ENCODE measurements at places on chromosomes 6 and 20.

DNA sequence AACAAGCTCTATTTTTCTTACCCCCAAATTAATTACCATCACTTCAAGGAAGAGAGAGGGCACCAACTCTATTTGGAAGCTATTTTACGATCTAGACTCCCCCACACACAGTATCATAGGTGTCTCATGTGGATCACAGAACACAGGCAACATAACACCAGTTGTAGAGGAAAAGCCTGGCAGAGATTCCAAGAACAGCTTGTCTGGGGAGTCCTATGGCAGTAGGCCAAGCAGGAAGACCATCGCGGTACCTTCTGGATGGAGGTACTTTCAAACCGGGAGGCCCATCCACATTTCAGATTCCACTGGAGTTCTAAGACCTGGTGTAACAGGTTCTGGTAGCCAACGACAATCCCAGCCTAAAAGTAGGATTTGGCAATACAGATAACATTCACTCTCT is 37.6 kb upstream of the SPDEF start:
- no peak for DNase-seq

DNA sequence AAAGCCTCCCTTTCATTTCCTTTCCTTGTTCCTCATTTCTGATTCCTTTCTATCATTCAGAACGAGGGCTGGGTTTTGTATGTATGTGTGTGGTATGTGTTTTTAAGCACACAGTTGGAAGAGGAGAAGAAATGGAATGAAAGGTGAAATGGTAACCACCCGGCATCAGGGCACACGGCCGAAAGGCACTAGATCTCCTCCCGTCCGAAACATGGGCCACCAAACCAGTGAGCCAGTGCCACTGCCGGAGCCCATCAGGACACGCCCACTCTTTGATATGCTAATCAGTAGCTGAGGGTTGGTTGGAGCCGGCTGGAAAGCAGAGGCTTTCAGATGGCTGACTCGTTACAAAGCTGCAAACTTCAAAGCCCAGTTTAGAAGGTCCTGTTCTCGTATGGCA is 228.6 kb upstream of the JARID2 start:
- no peak for DNase-seq

- no peak for DNase-seq
Observed at GRCh38 chr6:118187568-118188164, 280.6 kb downstream of the SLC35F1 start.

DNA sequence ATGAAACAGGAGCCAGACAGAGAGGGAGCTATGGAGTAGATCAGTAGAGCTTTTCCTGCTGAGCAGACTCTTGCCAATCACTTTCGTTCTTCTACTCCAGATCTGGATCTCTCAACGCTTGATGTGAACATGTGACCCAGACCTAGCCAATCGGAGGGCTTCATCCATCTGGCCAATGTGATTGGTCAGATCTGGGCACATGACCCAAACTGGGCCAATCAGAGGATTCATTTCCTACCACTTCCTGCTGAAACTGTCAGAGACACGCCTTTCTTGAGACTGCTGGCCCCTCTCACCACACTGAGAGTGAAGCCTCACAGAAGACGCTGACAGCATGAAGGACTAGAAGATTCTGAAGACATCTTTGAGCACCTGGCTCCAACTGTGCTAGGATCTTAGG is 44.2 kb upstream of the ZMYND8 start:
- no peak for DNase-seq

GRCh38 chr6:106397431-106397830 is 36.9 kb downstream of the CRYBG1 start:
- no peak for DNase-seq

- no peak for DNase-seq
Observed at GRCh38 chr6:35141007-35141655, at the start of gene TCP11. TSS of gene TCP11 (minus strand) at chr6:35141339. CDS start at chr6:35140870, 469 bp downstream.

- no peak for DNase-seq
Observed at GRCh38 chr6:26295691-26296555, 69.1 kb upstream of the BTN3A2 start.

DNA sequence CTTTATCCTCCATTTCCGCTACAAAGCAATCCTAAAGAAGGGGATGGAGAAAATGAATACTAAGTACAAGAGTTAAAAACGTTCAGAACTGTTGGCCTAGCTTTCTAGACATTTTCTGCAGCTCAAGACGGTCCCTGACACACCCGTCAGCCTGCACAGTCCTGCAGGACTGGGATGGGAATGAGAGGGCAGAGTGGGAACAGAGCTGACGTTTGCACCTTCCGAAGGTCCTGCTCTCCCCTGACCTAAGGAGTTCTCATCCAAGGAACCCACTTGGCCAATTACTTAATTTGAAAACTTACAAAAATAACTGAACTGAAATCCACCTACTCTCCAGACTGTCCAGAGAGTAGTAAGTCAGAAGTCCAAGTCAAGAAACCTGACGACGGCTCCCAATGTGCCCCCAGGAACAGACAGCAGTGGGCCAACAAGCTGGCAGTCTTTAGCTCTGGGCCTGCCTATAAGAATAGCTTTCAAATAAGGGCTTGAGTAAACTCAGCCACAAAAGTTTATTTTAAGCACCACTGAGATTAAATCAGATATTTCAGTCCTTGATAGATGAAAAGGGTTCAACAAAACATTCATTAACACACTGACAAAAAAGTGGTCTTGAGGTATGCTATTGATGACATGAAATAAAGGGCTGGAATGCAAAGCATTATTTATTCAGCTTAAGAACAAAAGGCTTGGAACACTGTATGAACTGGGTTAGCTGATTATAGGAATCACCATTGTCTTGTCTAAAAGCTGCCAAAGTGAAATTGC is 76.8 kb downstream of the CNKSR3 start:
- DNase-seq, result no peak

- no peak for DNase-seq
Observed at GRCh38 chr6:2249126-2249525, 3.7 kb upstream of the GMDS start.

DNA sequence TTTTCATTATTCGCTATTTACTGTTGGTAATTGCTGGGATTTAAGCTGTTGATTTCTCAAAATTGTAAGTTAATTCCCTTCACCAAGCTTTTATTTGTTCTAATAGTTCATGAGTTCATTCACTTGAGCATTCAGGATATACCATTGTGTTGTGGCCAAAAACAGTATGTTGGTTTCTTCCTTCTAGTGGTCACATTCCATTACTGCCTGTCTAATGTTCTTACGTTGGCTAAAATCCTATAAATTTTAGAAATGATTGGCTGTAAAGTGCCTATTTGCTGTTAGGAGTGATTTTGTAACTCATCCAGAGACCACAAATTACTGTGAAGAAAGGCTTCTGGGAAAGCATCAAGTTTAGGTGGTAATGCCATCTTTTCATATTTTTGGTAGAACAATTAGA is 76.3 kb downstream of the FARS2 start:
- DNase-seq, result no peak

GRCh38 chr6:2839982-2840748 is 1.5 kb downstream of the SERPINB1 start:
- no peak for DNase-seq

DNA sequence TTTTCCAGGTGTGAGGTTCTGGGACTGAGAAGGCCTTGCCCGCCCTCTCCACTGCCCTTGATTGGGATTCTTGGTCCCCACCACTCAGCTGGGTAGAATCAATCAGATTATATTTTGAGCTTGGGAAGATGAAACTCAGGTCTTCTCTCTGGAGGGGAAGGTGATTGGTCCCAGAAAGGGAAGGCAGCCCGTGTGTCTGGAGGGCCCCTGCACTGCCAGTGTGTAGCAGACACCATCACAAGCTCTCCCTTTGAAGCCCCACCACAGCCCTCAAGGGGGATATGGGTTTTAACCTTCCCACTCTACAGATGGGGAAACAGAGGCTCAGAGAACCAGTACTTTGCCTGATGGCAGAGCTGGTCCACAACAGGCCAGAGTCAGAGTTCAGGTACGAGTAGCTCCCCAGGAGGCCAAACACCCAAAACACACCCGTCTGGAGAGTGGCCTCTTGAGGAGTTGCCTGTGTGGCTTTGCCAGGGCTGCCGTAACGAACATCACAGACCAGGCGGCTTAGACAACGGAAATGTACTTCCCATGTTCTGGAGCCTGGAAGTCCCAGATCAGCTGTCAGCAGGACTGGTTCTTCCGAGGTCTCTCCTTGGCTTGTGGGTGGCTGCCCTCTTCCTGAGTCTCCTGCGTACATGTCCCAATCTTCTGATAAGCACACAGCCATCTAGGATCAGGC is 205.6 kb downstream of the SYNDIG1 start:
- DNase-seq, result no peak

- DNase-seq, result no peak
Observed at GRCh38 chr6:96913621-96914020, 10.9 kb upstream of the KLHL32 start.

DNA sequence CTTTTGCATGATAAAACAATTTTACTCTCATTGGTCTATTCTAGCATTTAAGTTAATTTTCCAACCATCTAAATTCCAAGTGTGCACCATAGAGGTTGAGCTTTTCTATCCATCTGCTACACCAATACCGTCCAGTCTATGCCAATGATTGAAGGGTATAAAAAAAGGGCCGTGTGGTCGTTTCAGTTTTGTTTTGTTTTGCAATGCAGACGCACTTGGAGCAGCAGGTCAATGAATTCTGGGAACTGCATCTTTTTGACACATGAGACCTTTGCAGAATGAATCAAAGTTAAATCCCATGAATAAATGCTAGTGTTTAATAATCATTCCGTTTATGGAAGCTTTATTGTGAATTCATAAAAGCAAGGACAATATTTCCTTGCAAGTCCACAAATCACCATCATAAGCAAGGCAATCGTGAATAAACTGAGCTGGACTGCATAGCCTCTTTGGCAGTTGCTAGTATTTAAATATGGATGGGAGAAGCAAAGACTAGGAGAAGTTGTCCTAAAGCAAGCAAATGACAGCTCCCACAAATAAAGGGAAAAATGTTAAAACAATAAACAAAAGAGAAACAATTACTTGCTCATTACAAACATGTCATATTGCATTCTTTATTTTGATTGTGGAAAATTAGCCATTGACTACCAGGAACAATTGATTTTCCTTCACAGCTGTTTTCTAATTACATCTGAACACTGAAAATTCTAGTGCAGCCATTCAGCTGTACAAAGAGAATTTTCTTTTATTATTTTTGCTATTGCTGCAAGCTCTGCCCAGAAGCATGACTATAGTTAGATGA is 649.7 kb upstream of the GJE1 start:
- no peak for DNase-seq

DNA sequence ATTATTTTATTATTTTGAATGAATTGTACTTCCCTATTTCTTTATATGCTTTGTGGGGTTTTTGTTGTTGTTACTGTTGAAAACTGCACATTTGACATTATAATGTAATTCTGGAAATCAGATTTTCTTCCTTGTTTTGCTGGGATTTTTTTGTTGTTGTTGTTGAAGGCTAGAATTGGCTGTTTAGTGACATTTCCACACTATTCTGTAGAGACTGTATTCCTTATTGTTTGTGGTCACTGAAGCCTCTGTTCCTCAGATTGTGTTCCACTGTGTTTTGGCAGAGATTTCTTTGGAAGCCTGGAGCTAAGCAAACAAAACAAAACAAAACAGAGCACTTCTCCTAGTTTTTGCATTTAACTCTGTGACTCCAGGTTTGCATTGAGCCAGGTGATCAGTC is 52.9 kb downstream of the CDYL start:
- DNase-seq, result no peak

DNA sequence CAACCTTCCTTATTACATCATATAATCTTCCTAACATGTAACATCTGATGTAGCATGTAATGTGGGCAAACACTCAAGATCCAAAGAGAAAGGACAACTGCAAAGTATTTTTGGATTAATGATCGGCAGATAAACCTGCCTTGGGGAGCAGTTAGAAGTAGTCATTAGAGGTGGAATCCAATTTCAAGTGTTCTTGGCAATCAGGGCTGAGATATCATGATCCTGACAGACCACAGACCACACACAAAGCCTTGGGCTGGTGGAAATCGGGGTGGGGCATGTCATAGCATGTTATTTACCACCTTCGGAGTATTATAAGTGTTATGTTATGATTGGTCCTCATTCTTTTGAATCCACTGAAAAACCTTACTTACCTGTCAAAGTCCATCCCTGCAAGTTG is 16.3 kb downstream of the NCOA5 start:
- no peak for DNase-seq

DNA sequence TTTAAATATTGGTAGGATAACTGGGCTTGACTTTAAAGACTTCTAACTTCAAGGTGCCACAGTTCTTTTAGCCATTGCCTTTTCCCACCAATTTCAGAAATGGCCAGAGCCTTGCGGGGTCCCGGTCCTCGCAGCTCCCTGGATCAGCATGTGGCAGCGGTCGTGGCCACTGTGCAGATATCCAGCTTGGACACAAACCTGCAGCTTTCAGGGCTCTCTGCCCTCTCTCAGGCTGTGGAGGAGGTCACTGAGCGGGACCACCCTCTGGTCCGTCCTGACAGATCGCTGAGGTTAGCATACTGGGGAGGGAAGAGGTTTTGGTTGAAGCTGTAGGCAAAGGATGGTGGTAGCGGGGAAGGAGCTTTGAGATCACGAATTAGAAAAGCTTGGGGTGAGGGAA is 6.4 kb downstream of the CUL9 start:
- no peak for DNase-seq

GRCh38 chr6:108565091-108565766 is 4.5 kb downstream of the FOXO3 start:
- DNase-seq, result no peak

GRCh38 chr6:142721215-142721920 is 223.6 kb downstream of the HIVEP2 start:
- no peak for DNase-seq

- DNase-seq, result no peak
Observed at GRCh38 chr6:23077772-23078171, 508.4 kb downstream of the HDGFL1 start.

GRCh38 chr6:106083618-106084017 is 2.5 kb upstream of the PRDM1 start:
- no peak for DNase-seq

DNA sequence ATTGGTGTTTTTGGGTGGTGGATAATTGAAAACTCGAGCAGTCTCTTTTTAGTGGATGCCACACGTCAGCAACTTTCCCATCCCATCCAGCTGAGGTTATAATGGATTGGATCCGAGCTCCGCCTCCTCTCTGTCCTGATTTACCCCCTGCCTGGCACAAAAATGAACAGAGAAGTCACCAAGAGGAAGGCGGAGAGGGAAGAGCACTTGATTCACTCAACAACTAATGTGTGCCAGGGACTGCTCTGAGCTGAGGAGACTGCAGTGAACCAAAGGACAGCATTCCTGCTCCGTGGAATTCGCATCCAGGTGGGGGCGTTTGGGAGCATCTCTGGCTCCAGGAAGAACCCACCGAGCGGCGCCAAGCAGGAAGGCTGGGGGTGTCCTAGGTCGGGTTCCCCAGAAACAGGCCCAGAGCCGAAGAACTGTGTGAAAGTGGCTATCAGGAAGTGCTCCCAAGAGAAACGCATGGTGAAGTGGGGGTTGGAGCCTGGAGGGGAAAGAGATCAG is 95.8 kb upstream of the NAA20 start:
- no peak for DNase-seq

Data from stimulated activated CD4-positive, alpha-beta T cell treated with anti-CD3 and anti-CD28 coated beads, Interleukin-12 subunit alpha, Interleukin-12 subunit beta, amount 100 ng/mL, for 24 hours (primary cell).